GM12865 (cell line): ENCODE measurements at places on chromosomes 3 and 15.

DNA sequence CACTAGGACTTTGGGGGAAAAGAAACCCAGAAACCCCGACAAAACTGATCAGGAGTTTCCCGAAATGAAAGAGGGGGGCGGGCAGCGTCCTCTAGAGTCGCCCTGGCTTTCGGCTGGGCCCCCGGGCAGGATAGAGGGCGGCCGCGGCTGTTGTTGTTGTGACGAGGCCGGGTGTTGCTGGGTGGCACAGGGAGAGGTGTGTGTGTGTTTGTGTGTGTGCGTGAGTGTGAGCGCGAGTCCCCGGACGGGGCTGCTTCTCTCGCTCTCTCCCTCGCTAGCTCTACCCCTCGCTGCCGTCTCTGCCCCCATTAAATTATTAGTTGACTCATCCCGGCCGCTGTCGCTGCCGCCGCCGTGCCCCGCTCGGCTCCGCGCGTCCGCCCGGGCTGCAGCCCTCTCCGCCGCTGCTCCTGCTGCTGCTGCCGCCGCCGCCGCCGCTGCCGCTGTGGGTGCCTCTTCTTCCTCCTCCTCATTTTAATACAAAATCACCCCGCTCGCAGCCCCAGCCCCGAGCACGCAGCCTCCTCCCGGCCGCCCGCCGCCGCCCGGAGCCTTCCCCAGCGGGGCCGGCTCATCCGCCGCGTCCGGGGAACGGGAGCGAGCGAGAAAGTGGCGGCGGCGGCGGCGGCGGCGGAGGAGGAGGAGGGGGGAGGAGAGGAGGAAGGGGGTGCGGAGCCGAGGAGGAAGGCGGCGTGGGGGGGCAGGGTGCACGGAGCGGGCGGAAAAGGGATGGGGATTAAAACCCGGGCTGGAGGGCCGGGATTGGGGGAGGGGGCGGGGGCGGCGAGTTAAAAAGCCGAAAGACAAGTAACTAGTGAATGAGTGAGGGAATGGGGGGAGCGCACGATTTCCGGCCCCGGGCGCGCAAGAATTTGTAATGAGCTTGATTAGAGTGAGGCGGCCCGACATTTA, at the start of gene SATB1:
SATB1 (minus strand) TSS at position 611 of the 912 bp plus-strand sequence. CDS start 4,372 bp downstream, outside the sequence.
- peak; percentile 50 for DNase-seq

DNA sequence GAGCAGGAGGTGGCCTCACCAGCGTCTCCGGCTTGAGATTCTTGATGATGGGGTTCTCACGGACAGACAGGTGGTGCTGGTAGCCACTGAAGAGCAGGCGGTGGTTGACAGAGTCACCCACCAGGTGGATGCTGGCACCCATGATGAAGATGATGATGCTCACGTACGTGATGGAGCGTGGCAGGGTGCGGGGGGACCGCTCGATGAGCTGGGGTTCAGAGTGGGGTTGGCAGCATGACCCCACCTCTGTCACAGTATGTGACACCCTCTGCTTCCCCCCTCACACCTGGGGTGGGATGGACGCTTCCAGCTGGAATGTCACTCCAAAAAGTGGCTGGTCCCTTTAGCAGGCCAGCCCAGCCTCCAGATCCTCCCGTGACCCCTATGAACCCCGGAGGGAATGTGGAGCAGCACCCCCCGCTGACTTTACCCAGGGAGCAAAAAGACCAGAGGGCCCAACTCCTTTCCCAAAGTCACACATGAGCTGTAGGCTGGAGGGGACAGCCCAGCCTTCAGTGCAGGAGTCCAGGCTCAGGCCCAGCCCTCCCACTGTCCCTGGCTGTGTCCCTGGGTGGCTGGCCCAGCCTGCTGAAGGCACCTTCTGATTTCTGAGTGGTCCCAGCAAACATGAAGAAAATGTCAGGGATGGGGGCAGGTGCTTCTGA, 6.7 kb upstream of the CALML4 start:
- no peak for DNase-seq

- no peak for DNase-seq
Observed at GRCh38 chr3:30915782-30916181, 21.3 kb upstream of the GADL1 start.

- DNase-seq: no peak
Observed at GRCh38 chr3:13574083-13574797, 25.3 kb downstream of the FBLN2 start.

DNA sequence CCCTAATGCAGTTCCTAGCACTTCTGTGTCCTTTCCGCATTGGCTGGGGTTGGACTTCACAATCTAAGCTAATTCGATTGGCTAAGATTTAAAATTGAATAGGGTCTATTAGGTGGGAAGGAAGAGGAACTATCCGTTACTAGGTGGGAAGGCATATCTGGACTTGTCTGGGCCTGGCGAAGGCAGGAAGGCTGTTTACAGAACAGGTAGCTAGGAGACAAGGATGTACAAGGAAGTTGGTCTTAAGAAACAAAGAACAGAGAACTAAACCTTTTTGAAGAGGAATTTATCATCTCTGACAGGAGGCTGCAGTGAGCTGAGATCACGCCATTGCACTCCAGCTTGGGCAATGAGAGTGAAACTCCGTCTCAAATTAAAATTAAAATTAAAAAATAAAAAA, 17.3 kb upstream of the ATG7 start:
- DNase-seq: no peak

DNA sequence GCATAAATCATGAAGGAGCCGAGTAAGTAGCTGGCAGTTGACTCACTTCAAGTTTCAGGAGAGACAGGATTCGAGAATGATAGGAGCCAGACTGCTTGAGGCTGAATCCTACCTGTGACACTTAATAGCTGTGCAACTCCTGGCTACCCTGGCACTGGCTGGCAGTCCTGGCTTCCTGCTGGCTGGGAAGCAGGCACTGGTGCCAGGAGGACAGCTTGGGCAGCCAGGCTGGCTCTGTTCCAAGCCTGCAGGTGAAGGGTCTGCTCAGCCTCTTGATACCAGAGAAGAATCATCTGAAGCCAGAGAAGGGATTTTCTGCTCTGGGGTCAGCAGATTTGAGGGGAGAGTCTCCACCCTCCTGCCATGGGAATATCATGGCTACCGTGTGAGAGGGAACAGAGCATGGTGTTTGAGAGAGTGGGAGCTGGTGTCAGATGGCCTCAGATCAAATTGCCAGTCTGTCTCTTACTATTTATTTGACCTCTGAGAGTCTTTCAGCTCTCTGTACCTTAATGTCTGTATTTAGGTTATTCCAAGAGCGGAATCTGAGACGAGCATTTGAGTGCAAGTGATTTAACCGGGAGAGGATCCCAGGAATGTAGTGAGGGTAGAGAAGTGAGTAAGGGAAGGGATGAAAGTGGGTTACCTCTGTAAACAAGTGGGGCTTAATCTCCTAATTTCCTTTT, 4.4 kb upstream of the XIRP1 start:
- DNase-seq: no peak

DNA sequence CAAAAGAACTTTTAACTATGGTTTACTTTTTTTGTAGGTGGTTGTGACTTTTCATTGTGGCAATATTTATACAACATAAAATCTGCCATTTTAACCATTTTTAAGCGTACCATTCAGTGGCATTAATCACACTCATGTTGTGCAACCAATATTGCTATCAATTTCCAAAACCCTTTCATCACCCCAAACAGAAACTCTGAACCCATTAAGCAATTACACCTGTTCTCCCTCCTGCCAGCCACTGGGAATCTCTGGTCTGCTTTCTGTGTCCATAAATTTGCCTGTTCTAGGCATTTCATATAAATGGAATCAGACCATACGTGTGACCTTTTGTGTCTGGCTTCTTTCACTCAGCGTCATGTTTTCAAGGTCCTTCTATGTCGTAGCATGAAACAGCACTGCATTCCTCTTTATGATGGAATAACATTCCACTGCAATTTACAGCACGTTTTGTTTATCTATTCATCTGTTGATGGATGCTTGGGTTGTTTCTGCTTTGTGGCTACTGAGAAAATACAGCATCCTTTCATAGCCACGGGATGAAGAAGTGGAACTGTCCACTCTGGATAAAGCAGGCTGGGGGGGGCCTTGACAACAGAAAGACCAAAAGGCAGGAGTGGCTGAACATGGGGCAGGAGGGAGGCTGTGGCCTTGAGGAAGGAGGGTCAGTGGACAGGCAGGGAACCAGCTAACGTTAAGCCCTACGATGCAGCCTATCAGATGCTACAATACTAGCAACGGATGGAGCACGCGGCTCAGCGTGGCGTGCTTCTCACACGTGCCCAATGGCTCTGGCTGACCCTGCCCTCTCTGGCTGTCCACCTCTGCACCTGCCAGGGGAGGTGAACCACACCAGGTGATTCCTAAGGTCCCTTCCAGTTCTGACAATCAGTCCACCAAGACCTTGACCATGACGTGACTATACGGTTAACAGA, 110.9 kb downstream of the SEC22A start:
- DNase-seq: no peak

GRCh38 chr3:139120086-139121056, 75.7 kb upstream of the PRR23C start:
- DNase-seq: peak; percentile 33

DNA sequence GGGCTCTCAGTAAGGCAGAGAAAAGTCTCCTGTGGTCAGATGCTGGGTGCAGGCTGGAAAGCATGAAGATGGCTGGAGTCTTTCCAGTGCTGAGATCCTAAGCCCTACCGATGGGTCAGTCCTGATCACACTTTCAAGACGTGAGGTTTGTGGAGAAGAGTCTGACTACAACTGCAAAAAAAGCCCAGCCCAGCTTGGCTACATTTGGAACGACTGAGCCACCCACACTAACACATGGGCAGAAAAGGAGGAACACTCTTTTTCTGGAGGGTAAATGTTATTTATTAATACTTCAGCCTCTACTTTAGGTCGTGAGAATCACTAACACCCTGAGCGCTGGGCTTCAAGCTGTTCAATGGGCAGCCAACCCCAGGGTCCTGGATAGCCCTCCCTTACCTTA, 22.0 kb upstream of the C3orf22 start:
- no peak for DNase-seq

GRCh38 chr15:69154078-69154477, 6.4 kb upstream of the GLCE start:
- DNase-seq: no peak

DNA sequence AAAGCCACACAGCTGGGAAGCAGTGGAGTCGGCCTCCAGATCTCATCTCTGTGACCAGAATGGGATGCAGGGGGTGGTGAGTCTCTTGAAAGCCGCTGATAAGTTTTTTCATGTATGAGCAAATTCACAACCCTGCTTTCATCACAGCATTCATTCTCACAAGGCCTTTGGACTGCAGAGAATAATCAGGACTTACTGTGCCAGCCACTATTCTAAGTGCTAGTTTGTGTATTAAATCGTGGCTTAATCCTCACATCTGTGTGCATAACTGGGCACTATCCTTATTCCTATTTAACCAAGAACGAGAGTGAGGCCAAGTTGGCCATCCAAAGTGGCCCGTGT, 64.2 kb upstream of the POLG start:
- no peak for DNase-seq

DNA sequence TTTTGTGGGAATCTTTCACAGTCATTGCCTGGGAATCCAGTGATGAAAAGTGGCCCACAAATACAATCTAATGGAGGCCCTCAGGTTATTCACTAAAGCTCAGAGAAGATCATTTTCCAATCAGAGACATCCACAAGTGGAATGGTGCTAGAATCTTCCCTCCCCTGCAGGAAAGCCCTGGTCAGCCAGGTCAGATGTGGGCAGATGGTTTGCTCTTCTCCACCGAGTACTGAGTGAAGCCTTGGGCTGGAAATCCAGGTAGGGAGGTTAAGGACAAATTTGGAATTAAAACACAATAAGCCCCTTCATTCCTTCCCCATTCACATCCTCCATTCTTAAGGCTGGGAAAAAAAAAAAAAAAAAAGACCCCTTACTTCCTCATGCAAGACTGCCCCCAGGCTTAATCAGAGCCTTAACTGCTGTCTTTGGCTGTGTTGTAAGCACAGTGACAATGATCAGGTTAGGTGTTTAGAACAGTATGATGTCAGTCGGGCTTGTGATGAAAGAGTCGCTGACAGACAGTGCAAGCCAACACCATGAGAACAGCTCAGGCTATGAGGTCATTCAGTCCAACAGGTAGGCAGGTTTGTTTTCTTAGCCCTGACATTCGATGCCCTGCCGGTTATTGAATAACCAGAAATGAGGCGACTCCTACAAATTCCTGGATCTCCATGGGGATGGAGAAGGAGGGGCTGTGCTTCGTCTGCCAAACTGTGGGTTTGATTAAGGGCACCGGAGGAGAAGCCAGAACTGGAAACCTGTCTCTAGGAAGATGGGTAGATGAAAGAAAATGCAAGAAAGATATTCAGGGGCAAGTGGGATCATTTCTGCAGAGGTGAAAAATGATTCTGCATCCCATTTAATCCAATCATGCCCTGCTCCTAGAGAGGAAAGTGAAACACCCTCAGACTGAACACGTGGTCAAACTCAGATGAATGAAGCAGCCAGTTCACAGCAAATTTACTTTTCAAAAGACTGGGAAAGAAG, 23.5 kb upstream of the HES1 start:
- DNase-seq: no peak

GRCh38 chr3:127929818-127930413, 14.9 kb downstream of the KBTBD12 start:
- DNase-seq: no peak
